Renal cortex interstitium (tissue), 15 donors: ENCODE measurements at places on chromosomes 4 and X.

- no peak for DNase-seq
These were observed 65.2 kb downstream of the PRDM5 start for GRCh38 chr4:120857312-120857711.

GRCh38 chrX:30948626-30949025 lies 59.6 kb upstream of the TAB3 start:
- DNase-seq, result no peak

DNA sequence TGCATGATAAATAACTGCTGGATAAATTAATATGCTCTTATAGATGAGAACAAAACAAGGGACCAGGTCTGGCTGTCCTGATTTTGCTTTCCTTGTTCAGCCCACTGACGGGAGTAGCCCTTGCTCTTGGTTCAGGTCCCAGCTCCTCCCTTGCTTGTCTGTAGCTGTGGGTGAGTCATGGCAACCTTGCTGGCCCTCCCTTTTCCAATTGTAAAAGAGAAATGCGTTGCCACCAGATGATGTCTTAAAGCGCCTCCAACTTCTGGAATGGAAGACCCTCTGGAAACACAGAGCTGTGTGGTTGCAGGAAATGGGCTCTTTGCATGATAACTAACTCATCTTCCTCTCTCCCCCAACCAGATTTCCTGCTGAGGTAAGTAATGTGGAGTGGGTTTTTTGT lies 171.4 kb downstream of the AASDH start:
- DNase-seq, result no peak

GRCh38 chr4:150769248-150769647 lies 187.3 kb downstream of the MAB21L2 start:
- DNase-seq, result no peak

DNA sequence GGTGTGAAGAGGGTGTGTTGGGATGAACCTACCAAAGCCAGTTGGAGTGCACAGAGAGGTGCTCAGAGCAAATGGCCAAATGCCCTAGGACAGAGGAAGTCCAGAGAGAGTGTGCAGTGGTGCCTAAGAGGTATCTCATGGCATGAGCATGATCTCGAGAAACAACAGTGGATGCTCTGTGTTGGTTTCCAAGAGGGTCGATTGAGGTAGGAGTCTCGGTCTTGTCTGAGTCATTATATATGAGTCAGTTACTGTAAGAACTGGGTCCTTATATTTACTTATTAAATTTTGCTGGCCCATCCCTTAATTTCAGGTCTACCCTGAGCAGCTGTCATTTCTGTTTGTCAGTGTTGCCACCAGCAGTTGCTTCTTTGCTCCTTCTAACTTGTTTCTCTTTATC lies 86.6 kb upstream of the TMEM150C start:
- DNase-seq, result no peak

GRCh38 chr4:88195328-88196012 lies 37.0 kb upstream of the ABCG2 start:
- no peak for DNase-seq

- DNase-seq, result no peak
These were observed 192.8 kb downstream of the DCTD start for GRCh38 chr4:182724414-182724813.

DNA sequence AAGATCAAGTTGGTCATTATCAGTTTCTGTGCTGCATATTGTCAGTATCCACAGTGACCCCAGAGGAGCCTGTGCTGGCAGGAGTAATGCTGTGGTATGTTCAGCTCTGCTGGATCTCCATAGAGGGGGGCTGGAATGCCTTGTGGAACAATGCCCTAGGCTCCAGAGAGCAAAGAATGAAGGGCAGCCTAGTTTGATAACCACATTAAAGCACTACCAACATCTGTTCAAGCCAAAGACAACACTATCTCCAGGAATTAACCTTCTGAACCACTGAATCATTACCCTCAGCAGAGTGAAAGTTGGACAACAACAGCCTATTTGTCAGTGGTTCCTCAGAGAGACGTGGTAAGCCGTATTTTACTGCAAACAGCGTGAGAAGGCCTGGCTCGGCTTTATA lies 192.3 kb upstream of the CXorf66 start:
- no peak for DNase-seq

DNA sequence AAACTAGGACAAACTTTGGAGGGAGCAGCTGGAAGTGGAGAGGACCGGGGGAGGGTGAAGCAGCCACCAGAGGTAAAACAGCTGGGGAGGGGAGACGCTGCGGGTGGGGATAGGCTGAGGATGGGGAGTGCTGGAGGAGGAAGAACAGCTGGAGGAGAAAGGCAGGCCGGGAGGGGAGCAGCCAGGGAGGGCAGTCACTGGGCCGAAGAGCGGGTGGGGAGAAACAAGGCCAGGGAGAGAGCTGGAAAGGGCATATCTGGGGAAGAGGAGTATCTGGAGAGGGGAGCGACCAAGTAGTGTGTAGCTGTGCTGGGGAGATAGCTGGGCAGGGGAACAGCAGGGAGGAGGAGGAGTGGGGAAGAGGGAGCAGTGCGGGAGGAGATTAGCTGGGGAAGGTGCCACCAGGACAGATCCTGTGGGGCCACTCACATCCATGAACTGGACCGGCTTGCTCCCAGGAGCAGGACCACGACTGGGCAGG lies 2.7 kb downstream of the SLC38A5 start:
- DNase-seq, result no peak

DNA sequence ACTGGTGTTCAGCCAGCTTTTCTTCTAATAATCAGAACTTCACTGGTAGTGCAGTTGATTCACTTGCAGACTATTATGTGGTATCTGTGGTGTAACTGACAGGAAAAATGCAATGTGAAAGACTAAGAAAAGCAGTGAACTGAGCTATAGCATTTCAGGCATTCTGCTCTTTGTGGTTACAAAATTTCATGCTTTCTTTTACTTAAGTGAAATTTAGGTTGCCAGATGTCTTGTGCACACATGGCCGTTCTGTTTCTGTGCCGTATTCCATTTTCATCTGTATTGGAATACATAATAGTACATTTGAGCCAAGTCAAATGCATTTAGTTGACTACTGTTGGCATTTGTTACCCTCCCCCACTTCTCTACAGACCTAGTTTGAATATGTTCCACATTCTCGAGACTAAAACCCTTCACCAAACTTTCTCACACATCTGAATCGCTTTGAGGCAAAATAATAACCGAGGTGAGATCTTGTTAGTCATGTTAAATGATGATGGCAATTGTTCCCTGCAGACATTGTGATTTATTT lies 8.2 kb downstream of the RTL3 start:
- no peak for DNase-seq

DNA sequence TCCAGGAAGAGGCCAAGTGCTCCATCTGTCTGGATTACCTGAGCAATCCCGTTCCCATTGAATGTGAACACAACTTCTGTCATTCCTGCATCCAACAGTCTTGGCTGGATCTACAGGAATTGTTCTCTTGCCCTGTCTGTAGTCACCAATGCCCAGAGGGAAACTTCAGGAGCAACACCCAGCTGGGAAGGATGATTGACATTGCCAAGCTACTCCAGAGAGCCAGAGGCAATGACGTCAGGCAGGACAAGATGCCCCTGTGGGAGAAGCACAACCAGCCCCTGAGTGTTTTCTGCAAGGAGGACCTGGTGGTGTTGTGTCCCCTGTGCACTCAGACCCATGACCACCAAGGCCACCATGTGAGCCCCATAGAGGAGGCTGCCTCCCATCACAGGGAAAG lies 21.3 kb upstream of the TRIM60 start:
- no peak for DNase-seq

DNA sequence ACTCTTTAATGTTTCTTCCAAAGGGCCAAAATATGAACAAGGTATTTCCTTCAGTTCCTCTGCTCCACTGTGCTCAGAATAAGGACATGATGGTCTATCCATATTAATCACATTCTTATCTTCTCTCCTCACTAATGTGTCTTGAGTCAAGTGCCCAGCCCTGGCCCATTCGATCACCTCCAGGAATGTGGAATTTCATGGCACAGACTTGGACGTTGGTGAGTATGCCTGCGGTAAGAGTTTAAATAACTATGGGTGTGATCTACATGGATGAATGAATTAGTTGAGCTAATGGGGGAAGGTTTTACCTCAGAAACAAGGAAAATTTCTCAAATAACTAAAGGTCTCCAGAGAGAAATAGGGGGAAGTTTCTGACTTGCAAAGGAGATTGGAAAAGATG lies 174.0 kb downstream of the NPFFR2 start:
- no peak for DNase-seq

DNA sequence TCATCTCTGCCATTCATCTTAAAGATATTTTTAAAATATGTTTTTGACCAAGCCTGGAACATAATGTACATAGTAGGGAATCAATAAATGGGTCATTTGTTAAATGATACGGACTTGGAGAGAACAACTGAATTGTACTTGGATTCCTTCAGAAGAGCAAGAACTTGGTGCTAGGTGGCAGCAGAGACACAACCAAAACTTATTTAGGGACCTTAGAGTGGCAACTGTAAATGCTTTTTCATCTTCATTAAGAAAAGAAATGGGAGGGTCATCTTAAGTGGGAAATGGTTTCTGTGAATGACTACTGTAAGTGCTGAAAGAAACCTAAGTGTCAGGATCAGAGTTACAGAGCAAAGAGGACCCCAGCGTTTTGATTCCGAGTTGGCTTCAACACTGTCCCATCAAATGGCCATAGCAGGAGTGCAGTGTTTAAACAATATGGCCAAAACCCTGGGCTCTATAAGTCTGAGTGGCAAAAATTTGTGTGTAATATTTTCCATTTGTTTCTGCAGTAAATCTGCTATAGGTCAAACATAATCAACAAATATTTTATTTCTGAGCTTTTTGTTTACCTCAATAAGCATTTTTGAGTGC lies 213.6 kb downstream of the PALLD start:
- DNase-seq, result no peak

- no peak for DNase-seq
These were observed 57.4 kb downstream of the MOSPD2 start for GRCh38 chrX:14930663-14931062.

- no peak for DNase-seq
These were observed 2135.9 kb downstream of the ARAP2 start for GRCh38 chr4:34108391-34108790.

DNA sequence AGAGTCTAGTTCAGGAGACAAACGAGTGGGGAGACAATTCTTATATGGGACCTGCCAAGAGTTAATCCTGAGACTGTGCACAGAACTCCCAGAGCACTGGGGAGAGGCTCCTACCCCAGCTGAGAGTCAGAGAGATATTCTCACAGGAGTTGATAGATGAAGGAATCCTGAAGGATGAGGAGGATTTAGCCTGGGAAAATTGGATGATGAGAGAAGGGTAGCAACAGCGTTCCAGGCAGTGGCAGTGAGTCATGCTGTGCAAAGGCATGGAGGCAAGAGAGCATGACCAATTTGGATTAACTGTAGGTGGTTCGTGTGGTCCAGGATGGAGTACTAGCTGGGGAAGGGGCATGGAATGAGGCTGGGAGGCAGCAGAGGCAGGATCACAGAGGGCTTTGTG lies 318.6 kb downstream of the LDB2 start:
- DNase-seq, result no peak

- no peak for DNase-seq
These were observed 1017.5 kb upstream of the TENM3 start for GRCh38 chr4:181225616-181226261.

DNA sequence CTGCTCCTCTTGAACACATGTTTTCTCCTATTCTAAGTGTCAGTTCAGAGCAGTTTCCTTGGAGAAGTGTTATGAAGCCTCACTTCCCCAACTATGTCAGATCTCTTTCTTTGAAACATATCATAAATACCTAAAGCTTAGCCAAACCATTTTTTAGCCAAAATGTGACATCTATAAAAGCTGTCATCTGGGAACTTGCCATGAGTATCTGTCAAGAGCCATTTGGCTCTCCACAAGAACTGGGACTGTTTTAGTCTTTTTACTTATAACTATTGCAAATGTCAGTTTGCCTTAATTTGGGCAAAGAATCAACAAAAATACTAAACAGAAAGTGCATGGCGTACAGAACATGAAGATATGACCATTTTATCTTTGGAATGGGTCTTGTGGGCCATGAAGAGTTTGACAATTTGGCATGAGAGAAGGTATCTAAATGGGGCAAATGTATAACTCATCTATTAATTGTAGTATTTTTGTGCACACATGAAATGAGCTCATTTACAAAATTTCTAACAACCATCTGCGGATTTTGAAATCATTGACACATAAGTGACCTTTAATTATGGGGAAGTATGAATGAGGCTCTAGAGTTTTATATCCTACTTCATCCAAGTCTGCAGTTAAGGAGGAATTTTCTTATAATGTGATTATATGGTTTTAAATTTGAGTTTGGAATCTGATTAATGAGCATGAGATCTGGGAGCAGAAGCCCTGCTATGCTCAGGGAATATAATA lies 129.1 kb upstream of the PACRGL start:
- no peak for DNase-seq

- DNase-seq, result no peak
These were observed 443.6 kb downstream of the SPRY1 start for GRCh38 chr4:123840197-123840596.

DNA sequence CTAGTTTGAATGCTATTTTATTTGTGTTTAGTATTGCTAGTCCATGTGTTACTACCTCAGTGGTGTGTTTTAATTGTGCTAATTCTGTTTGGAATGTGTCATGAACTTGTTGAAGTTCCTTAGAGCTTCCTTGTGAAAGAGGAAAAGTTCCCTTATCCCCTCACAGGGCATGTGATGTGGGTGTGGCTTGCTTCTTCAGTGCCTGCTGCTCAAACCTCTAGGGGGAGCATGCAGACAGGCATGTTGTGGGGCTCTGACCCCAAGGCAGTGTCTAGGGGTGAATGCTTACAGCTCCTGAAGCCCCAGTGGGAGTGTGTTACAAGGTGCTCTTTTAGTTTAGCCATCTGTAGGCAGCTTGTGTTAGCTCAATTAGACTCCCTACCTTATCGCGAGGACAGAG lies 86.5 kb downstream of the MAGED4 start:
- no peak for DNase-seq

DNA sequence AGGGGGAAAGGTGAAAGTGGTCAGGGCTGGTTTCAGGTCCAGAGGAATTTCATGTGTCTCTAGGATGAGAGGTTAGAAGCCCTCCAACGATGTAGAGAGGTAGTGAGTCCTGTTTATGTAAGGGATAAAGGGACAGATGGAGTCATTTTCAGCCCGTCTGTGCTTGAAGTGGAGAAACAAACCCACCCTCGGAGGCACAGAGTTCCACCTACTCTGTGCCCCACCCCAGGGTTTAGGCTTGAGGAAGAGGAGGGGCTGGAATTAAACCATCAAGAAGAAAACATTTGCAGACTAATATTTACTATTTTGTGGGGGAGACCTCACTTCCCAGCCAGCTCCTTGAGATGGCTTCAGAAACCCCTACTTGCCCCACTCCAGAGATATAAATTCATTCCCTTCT lies 868 bp upstream of the GNL3L start:
- DNase-seq, result no peak

GRCh38 chr4:20251796-20252655 lies at the start of gene SLIT2:
TSS of gene SLIT2 (plus strand) at chr4:20251905. CDS start at chr4:20253816, 1,911 bp downstream.
- DNase-seq, result peak; percentile 79

- no peak for DNase-seq
These were observed 95.4 kb downstream of the PARM1 start for GRCh38 chr4:75028196-75028854.

- no peak for DNase-seq
These were observed 610.5 kb upstream of the TECRL start for GRCh38 chr4:65019775-65020174.

DNA sequence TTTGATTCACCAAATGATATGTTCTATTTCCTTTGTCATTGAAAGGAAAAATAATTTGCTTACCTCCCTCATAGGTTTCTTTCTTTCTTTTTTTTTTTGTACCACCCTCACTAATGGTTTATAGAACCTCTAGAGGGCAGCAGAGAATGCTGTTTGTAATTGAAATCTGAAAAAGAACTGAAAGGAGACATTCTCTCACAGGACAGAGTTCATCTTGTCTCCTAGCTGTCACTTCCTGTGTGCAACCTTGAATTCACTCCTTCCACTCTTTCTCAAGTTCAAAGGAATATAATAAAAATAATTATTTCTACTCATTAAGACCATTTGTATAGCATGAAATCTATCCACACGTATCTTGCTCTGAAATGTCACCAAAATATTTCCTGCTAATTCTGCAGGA lies 51.0 kb downstream of the GUCY1B1 start:
- DNase-seq, result peak; percentile 58
